Smooth muscle cell of the umbilical artery (primary cell): ENCODE measurements at places on chromosomes 5 and 9. TPM values are rescaled to one million over a fixed set of nuclear protein-coding genes. Genes with fewer than 3 reads are reported as not detected.

Gene RETREG1
- total RNA-seq: 0.83 and 1.2 TPM in 2 replicates

Gene FOXD4
- under 0.01 and 0.09 TPM in 2 replicates for total RNA-seq

Gene PCDHA6
- total RNA-seq: 0.60 and 0.89 TPM in 2 replicates

Gene SDHA
- total RNA-seq: 81.1 and 102 TPM in 2 replicates

Gene CHMP5
- total RNA-seq: 149 and 157 TPM in 2 replicates

Gene VCAN
- total RNA-seq: 1,857 and 2,662 TPM in 2 replicates

Gene LCN9
- total RNA-seq: not detected in 2 replicates

Gene ZNF367
- 0.30 and 3.4 TPM in 2 replicates for total RNA-seq

Gene TRPM3
- total RNA-seq: under 0.01 and 0.37 TPM in 2 replicates

Gene TMC1
- total RNA-seq: under 0.01 and 0.28 TPM in 2 replicates

Gene IARS1
- 468 and 483 TPM in 2 replicates for total RNA-seq

Gene CBY3
- 0.23 TPM in 1 of 2 replicates, not detected in the other for total RNA-seq

Gene TAS2R1
- total RNA-seq: not detected in 2 replicates

Gene TMOD1
- not detected in 2 replicates for total RNA-seq

Gene NTNG2
- total RNA-seq: 4.2 TPM in 2 replicates

Gene EQTN
- not detected in 2 replicates for total RNA-seq

Gene LCN2
- not detected in 2 replicates for total RNA-seq

Gene LRRC70
- total RNA-seq: 0.83 and 1.2 TPM in 2 replicates

Gene PCDHGC5
- total RNA-seq: 2.4 and 10.2 TPM in 2 replicates

Gene GARIN3
- total RNA-seq: not detected in 2 replicates

Gene SLC34A3
- under 0.01 TPM in 1 of 2 replicates, not detected in the other for total RNA-seq

Gene MED10
- 9.9 and 10.1 TPM in 2 replicates for total RNA-seq

Gene LMAN2
- 494 and 696 TPM in 2 replicates for total RNA-seq

Gene RMRP
- total RNA-seq: 680 and 5,299 TPM in 2 replicates

Gene TUSC1
- total RNA-seq: 7.6 and 10.4 TPM in 2 replicates

Gene CCDC152
- 0.30 and 1.6 TPM in 2 replicates for total RNA-seq

Gene FGF10
- under 0.01 TPM in 1 of 2 replicates, not detected in the other for total RNA-seq

Gene HCN1
- not detected in 2 replicates for total RNA-seq

Gene CDC42SE2
- 21.7 and 24.6 TPM in 2 replicates for total RNA-seq

Gene NR3C1
- total RNA-seq: 87.9 and 128 TPM in 2 replicates

Gene CDK7
- total RNA-seq: 60.0 and 66.8 TPM in 2 replicates

Gene PCDHB6
- 0.14 and 0.30 TPM in 2 replicates for total RNA-seq

Gene AK8
- under 0.01 and 0.14 TPM in 2 replicates for total RNA-seq

Gene ITGA1
- total RNA-seq: 107 and 365 TPM in 2 replicates

Gene PHF24
- 0.05 and 0.30 TPM in 2 replicates for total RNA-seq

Gene SNX18
- 25.0 and 35.6 TPM in 2 replicates for total RNA-seq
